NK-92 treated with Interleukin-12 subunit alpha and Interleukin-12 subunit beta, amount 100 ng/mL, for 24 hours (cell line): ENCODE measurements at places on chromosomes 3 and 15.

- DNase-seq: no peak
Measured at GRCh38 chr15:65839354-65839901, 29.9 kb upstream of the RAB11A start.

DNA sequence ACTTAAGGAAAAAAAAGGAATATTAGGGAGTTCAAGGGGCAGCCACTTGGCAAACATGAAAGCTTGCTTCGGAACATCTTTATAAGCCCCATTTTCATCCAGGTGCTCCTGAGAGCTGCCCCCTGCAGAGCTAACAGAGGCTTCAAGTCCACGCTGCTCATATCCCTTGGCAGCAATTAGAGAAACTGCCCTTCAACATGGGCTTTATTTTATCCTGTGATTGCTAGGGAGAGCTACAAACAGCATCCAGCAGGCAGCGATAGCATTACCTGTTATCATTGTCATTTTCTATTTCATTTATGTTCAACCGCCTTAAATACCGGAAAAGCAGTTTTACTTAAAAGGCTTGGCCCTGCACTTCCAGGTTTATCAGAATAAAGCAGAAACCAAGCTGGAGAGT is 68.4 kb upstream of the MCTP2 start:
- no peak for DNase-seq

GRCh38 chr15:85457392-85457968 is 77.1 kb downstream of the AKAP13 start:
- DNase-seq: no peak

- no peak for DNase-seq
Measured at GRCh38 chr15:22778796-22779195, 7.6 kb upstream of the NIPA1 start.

- no peak for DNase-seq
Measured at GRCh38 chr3:135779590-135780235, 185.8 kb upstream of the PPP2R3A start.

DNA sequence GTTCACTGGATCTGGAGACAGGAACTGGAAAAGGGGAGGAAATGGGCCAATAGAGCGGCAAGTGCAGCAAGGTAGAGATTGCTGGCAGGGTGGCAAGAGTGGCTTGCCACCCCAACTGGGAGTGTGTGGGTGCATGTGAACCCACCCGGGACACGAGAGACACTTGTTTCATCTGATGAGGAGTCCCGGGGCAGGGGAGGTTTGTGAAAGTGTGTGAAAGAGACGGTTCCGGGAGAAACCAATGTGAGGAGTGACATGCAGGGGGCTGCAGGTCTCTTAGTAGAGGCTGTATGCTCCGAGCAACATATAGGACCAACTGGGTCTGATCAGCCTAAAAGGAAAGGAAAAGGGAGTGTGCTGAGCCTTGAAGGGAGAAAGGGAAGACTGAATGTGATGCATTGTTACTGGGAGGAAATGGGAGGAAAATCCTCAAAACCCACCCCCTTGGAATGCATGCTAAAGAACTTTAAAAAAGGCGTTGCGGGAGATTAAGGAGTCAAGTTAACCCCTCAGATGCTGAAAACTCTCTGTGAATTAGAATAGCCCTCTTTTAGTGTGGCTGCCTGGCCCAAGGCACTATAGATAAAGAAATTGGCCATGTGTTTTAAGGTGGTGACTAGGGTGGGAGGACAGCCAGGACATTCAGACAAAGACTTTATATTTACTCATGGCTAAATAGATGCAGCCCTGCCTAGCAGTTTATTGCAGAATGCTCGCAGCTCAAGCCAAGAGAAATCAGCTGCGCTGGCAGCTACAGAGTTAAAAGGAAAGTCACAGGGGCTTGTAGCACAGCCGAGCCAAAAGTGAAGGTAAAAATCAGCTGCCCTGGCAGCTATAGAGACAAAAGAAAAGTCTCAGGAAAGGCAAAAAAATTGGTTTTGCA is 9.1 kb upstream of the SLC9C1 start:
- no peak for DNase-seq

GRCh38 chr3:8556473-8556869 is 54.8 kb downstream of the LMCD1 start:
- no peak for DNase-seq

DNA sequence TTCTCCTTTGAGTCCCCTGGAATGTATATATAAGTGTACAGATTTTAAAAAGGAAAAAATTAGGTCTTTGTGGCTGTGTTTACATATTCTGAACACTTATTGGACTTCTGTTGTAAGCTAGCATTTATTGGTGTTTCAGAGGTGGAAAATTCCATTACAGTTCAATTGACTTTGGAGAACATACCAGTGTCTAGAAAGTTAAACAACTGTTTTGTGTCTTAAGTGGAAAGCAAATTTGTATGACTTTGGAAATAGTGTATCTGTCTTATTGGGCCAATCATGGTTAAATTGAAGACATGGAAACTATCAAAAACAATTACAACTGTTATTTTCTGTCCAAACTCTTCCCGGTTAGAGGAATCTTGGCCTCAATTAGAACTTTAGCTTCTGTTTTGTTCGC is 265.0 kb upstream of the C2CD4B start:
- no peak for DNase-seq

DNA sequence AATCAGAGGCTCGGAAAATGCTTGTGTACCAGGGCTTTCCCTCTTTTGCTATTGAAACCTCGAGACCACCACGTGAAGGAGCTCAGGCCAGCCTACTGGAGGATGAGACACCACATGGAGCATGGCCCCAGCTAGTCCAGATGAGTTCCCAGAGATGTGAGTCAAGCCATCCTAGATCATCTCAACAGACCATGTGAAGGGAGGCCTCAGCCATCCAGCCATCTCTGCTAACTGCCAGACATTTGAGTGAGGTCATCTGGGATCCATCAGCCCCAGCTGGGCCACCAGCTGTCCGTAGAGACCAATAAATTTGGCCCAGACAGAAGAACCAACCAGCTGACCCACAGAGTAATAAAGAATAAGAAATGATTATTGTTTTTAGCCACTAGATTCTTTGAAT is 62.8 kb upstream of the PROK2 start:
- no peak for DNase-seq

DNA sequence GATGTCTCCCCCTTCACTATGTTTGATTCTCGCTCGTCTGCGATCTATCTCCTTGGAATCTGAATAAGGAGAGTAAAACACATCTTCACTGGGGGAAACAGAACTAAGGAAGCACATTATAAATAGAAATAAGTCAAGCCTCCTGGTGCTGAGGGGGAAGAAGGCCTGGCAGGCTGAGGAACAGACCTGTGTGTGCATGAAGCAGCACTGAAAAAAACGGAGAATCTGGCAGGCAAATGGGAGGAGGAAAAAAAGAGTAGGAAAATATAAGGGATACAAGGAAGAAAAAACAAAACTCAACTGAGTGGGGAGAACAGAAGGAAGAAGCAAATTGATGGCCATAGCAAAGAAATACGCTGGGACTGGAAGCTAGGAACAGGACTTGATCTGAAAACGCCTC is 25.7 kb downstream of the PARP16 start:
- no peak for DNase-seq

DNA sequence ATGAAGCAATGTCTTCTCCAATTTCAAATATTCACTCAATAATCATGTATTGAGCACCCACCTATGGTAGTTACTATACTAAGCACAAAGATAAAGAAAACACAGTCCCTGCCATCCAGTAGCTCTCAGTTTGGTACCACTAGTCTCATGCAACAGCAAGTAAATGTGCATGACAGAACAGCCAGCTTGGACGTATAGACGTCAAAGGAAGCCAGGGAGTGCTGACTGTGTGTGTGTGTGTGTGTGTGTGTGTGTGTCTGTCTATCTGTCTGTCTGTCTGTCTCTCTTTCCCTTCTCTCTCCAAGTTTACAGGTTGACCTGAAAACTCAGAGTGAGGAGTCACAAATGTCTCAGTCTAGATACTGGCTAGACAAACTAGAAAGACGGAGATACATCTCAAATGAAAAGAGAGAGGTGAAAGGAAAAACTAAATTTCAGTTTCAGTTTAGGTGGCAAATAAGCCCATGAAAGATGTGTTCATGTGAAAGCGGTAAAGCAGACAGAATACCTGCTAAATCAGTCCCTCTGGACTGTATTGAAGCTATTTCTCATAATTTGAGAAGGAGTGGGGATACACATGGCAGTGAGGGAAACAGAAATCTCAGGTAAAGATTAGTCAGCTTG is 141.1 kb upstream of the PTPRG start:
- DNase-seq: no peak

GRCh38 chr15:90691369-90691768 is 25.8 kb upstream of the BLM start:
- no peak for DNase-seq

GRCh38 chr15:91915576-91915975 is 62.1 kb downstream of the SLCO3A1 start:
- DNase-seq: no peak

GRCh38 chr15:67936258-67936657 is 96.4 kb upstream of the RNU6-1 start:
- no peak for DNase-seq

DNA sequence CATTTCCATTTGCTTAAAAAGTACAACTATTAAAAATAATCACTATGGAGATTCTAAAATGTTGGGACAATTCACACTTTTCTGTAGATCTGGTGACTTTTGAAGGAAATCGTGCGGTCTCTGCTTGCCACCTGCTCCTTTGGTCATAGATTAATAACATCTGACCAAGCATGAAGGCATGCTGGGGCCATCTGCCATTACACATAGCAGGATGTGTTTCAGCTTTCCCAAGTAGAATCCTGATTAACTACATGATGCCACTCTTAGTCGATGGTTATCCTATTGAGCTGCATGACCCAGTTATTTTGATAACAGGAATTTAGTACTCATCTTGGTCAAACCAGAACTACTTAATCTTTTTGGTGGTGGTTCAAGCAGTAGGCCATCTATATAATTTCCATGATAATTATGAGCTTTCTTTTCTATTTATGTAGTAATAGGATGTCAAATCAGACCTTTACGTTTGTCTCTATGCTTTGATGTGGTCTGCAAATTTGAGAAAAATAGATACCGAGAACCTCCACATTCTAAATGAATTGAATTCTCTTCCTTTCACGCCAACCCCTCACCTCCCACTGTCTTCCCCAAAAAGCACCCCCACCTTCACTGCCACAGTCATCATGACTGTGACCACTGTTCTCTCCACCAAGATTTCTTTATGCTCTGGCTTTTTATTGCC is 158.1 kb downstream of the DIPK2A start:
- no peak for DNase-seq

DNA sequence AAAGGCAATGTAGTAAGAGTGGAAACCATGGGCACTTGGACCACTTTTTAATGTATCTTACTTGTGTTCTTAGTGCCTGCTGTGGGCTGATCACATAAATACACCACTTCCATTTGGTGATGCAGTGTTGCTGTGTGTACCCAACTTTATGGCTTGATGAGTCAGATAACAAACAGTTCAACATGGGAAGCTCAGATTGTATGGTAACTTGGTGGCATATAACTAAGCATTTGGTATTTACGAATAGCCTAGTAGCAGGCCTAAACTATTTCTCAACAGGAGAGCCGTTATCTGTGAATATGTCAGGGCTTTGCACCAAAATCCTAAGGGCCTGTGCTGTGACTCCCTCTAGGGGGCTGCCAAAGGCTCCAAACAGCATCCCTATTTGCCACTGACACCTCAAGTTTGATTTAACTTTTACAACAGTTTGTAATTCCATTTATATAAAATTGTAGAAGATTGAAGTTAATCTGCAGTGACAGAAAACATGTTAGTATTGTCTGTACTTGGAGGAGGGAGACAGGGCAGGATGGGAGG is 640.4 kb upstream of the CADM2 start:
- no peak for DNase-seq

DNA sequence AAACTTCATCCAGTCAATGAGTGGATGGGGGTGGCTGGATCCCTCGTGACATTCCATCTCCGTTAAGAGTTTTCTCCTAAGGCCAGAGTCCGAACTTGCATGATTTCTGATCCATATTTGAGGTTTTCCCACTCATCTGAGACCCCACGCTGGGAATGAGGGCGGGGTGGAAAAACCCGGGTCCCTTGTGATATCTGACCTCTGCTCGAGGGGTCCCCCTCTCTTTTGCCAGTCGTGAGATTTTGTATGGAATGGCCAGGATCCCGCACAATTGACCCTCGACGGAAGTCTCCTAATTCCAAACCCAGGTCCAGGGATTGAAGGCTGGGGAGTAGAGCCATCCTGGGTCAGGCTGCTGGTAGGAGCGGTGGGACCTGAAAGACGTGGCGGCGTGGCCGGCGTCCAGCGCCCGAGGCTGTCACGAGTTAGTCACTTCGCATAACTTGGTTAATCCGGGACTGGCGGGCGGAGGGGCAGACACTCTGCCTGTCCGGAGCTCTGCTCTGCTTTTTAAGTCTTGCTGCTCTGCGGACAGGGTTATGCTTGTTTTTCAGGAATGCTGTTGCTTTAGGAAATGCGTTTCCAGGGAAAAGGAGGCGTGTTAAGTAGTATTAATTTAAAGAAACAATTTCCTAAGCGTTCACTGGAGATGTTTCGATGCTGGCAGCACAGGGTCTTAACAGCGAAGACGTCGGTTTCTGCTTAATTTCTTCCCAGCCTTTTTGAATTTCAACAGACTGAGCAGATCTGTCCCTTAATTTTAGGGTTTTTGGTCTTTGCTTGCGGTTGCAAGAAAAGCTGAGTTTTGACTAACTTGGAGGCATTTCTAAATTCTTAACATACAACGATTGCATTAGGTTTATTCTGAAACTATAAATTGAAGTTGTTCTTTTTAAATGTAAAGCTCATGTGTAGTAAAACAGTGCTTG is 69.7 kb upstream of the LRRFIP2 start:
- no peak for DNase-seq

DNA sequence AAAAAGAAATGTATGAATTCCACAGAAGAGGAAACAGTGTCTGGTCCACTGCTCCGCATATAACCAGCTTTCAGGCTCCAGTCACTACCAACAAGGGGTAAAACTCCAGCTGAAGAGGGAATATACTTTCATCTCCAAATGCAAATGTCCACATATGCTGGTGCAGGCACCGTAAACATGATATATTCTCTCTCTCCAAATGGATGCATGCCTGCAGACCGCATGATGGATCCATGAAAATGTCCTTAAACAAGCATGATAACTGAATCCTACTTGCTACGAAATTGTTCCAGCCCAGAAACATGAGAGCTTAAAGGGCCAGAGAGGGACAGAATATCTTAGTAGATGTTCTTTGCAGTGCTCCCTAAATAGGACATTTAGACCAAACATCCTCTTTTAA is 150.3 kb upstream of the FEZF2 start:
- DNase-seq: no peak

DNA sequence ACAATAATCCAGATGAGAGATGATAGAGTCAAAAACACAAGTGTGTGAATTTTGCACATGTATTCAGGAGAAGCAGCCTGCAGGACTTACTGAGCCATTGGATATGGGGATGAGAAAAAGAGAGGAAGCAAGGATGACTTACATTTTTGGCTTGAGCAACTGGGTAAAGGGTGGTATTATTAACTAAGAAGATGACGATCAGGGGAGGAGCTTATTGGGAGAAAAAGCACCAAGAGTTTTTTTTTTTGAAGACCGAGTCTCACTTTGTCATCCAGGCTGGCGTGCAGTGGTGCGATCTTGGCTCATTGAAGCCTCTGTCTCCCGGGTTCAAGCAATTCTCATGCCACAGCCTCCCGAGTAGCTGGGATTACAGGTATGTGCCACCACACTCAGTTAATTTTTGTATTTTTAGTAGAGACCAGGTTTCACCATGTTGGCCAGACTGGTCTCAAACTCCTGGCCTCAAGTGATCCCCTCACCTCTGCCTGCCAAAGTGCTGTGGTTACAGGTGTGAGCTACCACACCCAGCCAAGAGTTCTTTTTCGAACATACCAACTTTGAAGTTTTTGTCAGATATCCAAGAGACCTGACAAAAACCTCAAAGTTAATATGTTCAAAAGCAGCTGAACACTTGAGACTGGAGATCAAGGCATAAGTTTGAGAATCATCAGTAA is 14.8 kb upstream of the SH3BP5 start:
- no peak for DNase-seq

- DNase-seq: no peak
Measured at GRCh38 chr15:60523056-60523455, 44.1 kb upstream of the ICE2 start.
